ENCODE measurements at places on chromosomes 12 and 14.

DNA sequence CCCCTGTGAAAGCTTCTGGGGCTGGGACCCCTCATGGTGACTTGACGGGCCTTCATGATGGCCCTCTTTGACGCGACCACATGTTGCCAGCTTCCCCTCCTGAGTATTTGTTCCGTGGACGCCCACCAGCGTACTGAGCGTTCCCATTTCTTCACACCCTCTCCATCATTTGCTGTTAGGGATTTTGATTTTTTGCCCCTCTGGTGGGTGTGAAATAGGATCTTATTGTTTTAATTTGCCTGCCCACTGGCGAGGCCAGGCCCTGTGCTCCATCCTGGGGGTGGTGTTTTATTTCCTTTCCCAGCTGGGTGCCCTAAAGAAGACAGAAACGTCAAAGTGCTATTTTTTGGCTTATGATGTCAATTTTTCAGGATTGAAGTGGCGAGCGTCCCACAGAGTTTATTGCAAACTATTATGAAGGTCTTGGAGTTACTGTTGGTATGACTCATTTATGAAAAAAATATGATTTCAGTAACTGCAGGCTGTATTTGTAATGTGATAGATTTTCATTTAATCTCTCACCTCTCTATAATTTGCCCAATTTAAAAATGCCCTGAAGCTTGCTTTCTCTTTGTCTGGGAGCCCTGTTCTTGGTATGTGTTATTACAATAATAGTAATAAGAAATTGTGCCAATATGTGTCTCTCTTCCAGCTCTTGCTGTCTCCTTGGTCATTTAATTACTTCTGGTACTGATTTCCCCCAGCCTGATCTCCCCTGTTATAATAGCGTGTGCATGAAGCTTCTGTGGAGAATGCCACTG lies 99.6 kb downstream of the SLC25A47 start:
- no peak for DNase-seq

DNA sequence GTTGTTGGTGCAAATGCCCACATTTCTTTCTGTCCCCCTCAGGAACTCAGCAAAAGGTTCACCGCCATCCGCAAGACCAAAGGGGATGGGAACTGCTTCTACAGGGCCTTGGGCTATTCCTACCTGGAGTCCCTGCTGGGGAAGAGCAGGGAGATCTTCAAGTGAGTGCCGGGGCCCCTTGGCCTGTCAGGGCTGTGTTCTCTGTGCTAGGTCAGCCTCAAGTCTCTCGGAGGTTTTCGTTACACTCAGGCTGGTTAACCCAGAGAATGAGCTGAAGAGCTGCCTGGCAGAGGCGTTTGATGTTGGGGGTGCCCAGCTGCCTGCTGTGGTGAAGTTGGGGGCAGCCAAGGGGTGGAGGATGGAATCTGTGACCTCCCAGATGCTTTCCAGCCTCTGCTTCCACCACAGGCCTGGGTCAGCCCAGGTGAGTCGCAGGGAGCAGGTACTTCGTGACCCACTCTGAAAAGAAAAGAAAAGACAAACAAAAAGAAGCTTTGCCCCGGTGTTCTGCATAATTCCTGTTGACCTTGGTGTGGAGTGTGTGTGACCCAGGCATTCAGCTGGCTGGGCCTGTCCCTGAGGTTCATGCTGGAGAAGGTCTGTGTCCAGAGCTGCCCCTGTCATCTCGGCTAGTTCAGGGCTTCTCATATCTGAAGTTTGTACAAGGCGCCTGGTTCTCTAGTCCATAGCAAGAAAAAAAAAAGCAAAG lies 12.9 kb downstream of the OTUB2 start:
- DNase-seq: no peak

DNA sequence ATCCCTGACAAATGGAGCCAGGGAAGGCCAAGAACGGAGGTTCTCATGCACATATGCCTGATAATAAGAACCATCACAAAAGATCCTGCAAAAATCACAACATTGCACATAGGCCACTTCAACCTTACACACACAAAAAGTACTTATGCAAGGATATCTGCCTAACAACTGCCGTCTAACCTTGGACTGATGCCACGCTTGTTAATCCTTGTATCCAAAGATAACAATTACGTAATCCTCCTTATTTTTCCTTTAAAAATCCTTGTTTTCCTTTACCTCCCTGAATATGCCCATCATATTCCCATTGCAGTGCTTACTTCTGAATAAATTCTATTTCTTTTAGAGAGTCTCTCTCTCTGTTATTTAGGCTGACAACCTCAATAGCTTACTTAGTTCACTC lies 59.5 kb downstream of the TMEM116 start:
- no peak for DNase-seq

DNA sequence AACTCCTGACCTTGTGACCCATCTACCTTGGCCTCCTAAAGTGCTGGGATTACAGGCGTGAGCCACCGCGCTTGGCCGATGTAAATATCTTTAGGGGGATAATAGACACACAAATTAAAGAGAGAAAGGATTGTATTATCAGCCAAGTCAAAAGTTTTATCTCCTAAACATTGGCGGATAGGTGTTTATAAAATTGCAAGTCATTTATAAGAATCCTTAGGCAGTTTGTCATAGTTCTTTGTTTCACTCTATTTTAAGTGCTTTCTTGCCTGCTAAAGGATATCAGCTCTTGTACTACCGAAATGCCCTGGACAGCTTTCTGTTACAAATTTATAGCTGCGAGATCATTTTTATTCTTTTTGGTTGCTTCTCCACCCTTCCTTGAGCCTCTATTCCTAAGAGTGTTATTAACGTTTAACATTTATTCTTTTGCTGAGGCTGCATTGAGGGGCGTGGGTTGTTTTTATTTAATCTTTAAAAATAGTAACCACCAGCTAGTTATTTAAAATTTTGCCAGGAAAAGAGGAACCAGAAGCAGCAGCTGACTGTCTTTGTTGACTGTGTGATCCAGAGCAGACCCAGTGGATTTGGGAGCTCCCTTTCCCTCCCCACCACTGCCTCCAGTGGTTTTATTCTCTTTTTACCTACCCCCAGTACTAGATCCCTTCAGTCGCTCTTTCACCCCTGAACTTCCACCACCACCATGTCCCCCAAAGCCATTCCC lies 106.4 kb downstream of the DIP2B start:
- DNase-seq: no peak

DNA sequence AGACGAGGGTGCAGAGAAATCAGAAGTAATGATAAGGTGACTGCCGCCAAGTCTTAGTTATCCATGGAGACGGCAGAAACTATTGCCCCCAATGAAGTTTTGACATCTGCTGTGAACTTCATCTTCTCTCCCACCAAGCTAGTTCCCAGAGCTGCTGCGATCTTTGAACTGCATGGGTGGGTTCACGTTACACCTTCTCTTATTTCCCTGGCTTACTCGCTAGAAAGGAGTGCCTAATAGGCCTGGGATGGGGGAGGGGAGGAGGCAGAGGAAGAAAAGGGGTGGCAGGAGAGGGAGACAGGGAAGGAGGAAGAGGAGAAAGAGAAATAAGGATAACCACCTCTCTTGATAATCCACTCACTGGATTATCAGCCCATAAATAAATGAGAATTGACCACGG lies 157.1 kb downstream of the NTF3 start:
- no peak for DNase-seq

GRCh38 chr12:20426191-20426590 lies 57.9 kb downstream of the PDE3A start:
- no peak for DNase-seq

DNA sequence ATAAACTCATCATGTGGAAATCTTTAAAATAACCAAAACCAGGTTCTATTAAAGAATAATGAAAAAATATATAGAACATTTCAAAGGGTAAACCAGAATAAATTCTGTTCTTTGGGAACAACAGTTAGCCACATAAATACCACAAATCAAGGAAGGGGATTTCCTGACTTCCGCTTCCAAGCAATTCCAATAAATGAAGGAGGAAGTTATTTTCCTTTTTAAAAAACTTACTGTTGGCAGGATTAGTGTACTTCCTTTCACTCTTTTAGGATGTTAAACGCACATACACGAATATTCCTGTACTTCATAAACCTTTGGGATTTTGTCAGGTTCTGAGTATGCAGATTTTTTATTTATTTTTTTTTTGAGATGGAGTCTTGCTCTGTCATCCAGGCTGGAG lies 13.7 kb upstream of the LIMA1 start:
- DNase-seq: no peak

DNA sequence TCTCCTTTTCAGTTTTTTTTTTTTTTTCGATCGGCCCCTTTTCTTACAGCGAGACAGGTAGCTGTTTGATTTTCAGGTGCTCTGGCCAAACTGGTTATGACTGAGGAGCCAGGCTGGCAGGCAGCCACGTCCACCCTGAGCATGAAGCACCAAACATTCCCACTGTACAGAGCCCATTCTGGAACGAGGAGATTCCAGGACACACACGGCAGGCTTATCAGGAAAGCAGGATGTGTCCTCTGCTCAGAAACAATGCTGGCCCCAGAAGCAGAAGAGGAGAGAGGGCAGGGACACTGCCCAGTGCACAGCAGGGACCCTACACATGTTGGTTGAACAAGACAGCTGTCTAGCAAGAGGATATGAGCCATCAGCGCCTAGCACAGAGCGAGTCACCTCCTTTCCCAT lies 3.7 kb upstream of the KRT2 start:
- no peak for DNase-seq

Data from epithelial cell of prostate (primary cell).